ENCODE measurements at places on chromosomes 1 and 21.

DNA sequence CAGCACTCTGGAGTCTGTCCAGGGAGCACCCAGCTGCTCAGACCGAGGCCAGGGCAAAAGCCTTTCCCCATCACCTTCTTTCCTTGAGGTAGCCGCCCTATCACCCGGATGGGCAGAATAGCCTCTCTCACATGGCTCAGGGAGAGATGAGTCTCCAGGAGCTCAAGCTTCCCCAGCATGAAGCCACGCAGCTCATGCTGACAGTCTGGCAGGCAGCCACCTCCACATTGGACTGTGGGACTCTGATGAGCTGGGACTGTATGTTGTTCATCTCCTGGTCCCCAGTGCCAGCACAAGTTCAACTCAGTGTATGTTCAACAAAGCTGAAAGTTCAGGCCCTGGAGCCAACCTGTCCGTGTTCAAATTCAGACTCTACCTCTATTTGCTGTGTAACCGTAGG, 75.2 kb upstream of the ZC3H12A start:
- DNase-seq, result no peak

DNA sequence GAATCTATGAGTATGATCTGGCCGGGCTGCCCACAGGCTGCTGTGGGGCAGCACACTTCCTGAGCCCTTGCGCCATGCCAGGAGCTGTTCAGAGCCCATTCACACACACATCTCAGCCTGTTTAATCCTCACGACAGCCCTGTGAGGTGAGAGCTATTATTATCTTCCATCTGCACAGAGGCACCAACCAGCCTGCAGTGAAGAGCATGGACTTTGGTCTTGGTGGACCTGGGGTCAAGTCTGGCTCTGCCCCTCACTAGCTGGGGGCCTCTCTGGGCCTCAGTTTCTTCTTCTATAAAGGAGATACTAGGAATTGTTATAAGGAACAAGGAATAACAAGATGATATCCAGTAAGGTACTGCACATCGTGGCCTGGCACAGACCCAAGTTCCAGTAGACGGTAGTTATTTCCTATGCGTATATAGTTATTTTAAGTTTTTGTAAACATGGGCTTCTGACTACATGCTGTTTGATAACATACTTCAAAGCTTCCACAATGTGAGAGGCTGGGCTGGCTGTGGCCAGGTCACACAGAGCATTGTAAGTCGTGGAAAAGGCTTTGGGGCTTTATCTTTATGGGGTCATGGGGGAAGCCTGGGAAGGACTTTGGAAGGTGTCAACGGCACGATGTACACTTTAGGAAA, 3.4 kb upstream of the PADI2 start:
- DNase-seq, result no peak

DNA sequence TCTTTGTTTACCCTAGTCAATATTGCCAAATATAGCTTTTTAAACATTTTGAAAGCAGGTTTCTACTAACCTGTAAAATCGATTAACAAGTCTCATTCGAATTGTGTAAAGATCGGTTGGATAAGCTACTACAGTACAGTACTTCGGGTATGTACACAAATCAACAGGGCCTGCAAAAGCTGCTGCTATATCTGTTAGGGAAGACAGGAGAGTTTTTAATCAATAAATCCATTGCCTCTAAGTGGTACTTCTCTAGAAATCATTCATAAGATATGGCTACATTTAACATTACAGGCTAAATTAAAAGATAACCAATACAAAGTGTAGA, 34.8 kb upstream of the PSMG1 start:
- no peak for DNase-seq

GRCh38 chr1:235504122-235504493, at the start of gene B3GALNT2:
TSS of gene B3GALNT2 (minus strand) at chr1:235504452. CDS start at chr1:235504252, 200 bp downstream.
- no peak for DNase-seq

GRCh38 chr1:234649432-234650081, 39.6 kb upstream of the IRF2BP2 start:
- no peak for DNase-seq

DNA sequence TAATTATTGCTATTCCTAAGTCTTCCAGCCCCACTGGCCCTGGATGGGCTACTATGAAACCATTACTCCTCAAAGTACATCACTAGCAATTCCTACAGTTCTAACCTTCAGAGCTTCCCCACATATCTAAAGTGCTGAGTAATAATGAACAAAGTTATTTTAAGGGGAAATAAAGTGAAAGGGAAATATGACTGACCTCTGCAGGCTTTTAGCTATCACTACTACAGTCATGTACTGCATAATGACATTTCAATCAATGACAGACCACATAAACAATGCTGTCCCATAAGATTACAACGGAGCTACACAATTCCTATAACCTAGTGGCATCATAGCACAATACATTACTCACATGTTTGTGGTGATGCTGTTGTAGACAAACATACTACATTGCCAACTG, 32.5 kb upstream of the ASPM start:
- DNase-seq, result no peak

DNA sequence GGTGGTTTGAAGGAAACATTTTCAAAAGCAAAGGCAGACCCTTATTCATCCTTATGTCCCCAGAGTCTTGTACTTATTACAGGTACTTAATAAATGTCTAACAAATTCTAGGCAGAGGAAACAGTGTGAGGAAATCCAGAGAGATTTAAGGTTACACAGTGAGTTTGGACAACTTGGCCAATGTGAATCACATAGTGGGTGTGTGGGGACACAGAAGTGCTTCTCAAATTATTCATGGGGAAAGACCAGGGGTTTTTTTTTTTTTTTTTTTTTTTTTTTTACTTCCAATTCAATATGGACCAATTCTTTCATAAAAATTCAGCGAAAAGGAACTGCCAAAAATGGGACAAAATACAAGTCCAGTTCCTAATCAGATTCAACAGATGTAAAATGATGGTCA, 15.1 kb downstream of the GNG12 start:
- DNase-seq, result no peak

DNA sequence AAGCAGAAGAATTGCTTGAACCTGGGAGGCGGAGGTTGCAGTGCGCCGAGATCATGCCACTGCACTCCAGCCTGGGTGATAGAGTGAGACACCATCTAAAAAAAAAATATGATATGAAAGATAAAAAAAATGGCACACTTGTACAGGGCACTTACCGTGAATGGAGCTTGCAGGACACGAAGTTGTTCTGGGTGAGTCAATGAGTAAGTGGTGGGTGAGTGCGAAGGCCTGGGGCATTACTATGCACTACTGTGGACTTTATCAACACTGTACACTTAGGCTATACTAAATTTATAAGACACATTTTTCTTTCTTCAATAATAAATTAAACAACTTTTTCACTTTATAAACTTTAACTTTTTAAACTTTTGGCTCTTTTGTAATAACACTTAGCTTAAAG, 37.0 kb downstream of the TNFRSF8 start:
- no peak for DNase-seq

- DNase-seq, result no peak
Observed at GRCh38 chr1:147611021-147611426, 59.3 kb downstream of the ACP6 start.

- no peak for DNase-seq
Observed at GRCh38 chr21:26199456-26199855, 28.9 kb upstream of the APP start.
